ENCODE measurements at places on chromosomes 7 and 10. TPM values are rescaled to one million over a fixed set of nuclear protein-coding genes. Genes with fewer than 3 reads are reported as not detected.

The TMEM178B gene
- 49.8 TPM for total RNA-seq

The SH2B2 gene
- 11.6 TPM for total RNA-seq

The TLL2 gene
- total RNA-seq = 0.17 TPM

The SH3PXD2A gene
- total RNA-seq = 16.7 TPM

The CARD11 gene
- total RNA-seq = 1.4 TPM

The PRXL2A gene
- total RNA-seq = 164 TPM

The PPIF gene
- 24.2 TPM for total RNA-seq

The SPAG6 gene
- not detected for total RNA-seq

The CRPPA gene
- 5.3 TPM for total RNA-seq

The MRLN gene
- total RNA-seq = not detected
